ENCODE measurements at places on chromosomes 3 and 15.

GRCh38 chr15:66621491-66622467, 56.0 kb upstream of the LCTL start:
- DNase-seq: no peak

DNA sequence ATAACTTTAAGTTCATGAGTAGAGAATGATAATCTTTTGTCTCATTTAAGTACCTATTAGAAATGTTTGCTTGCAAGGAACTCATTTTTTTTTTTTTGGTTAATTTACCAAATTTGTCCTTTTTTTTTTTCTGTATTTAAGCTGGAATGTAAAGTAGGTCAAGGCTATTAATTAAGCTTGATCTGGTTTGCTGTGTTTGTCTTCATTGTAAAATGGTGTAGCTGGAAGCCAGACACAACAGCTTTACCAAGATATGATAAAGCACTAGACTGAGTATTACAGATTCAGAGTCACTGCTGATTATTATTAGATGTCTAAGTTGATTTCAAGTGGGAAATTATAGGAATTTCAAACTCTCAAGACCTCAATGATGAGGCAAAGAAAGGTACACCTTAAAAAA, 15.0 kb upstream of the ZPLD1 start:
- no peak for DNase-seq

DNA sequence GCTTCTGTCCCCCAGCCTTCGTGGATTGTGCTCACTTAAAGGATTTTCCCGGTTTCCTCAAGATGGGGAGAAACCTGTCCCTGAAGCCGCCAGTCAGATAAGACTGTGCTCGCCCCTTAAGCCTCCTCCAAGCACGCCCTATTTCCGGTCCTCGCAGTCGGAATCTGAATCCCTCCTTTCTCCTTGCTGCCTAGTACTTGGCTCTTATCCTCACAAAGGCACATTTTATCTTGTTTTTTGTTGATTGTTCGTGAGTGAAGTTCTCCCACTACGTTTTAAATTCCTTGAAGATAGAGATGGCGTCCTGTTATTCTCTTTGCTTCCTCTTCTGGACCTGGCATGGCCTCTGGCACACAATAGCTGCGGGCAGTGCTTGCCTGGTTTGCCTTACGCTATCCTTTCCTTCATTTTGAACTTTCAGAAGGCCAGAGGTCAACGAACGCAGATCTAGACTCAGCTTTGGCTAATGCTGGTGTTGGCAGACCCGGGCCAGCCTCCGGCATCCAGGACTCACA, 1.7 kb downstream of the CLDN11 start:
- no peak for DNase-seq

GRCh38 chr3:14223595-14223994, 45.0 kb downstream of the LSM3 start:
- DNase-seq: no peak

DNA sequence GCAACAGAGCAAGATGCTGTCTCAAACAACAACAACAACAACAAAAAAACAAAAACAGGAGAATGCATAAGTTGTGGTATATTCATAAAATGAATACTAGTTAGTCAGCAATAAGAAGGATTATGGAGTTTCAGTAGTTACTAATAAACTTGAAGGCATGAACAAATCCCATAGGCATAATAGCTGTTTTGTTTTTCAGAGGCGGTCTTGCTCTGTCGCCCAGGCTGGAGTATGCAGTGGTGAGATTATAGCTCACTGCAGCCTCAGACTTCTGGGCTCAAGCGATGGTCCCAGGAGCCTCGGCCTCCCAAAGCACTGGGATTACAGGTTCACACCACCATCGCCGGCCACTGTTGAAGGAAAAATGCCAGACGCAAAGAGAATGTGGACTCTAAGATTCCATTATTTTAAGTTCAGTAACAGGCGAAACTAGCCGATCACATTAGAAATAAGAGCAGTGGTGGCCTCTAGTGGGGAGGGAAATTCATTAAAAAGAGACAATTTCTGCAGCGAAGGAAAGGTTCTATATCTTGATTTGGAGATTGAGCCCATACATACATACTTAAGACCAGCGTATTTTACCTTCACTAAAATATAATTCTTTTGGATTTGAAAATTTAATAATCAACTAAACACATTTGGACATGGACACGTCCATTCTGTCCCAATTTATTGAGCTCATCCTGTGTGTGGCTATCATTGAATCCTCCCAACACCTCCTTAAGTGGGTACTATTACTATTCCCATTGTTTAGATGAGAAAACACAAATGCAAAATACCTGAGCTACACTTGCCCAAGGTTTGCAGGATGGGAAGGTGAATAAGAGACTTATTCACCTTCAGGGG, 27.4 kb upstream of the HDAC11 start:
- peak; percentile 26 for DNase-seq

DNA sequence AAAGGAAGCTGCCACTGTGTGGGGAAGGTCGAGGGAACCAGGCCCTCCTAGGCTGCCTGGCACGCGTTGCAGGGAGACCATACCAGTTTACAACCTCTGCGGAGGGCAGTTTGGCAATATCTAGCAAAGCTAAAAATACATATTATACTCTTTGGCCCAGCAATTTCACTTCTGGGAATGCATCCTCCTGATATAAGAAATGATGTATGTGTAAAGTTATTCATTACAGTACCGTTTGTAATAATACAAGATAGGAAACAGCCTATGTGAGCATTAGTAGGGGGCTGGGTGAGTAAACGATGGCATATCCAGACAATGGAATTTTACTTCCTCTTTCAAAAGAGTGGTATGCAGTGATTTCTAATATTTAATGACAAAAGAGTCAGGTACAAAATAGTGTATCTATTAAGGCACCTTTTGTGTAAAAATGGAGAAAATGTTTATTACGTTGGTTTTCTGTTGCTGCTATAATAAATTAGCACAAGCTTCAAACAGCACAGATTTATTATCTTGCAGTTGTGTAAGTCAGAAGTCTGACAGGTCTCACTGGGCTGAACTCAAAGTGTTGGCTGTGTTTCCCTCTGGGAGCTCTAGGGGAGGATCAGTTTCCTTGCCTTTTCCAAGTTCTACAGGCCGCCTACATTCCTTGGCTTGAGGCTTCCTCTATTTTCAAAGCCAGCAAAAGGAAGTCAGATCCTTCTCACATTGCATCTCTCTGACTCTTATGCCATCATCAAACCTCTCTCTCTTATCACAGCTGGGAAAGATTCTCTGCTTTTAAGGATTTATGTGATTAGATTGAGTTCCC, 9.0 kb downstream of the APOD start:
- DNase-seq: no peak

GRCh38 chr3:99669879-99670555, 31.6 kb downstream of the COL8A1 start:
- DNase-seq: no peak

DNA sequence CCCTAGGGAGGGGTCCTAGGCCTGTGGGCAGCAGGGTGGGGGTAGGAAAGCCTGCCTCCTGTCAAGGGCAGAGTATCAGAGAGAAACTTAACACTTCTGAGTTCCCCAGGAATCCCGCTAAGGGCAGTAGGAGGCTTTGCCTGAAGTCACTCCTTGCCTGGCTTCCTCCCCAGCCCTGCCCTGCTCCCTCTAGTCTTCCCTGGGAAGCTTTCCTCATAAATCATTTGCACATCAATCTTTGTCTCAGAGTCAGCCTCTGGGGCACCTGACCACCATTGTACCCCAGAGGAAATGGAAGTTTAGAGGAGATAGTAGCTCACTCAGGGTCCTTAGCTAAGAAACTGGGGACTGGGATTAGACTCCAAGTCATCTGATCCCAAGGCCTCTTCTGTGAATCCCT, 129.4 kb upstream of the TLE3 start:
- DNase-seq: no peak

- DNase-seq: peak; percentile 80
Observed at GRCh38 chr15:78212546-78213424, 21.6 kb downstream of the ACSBG1 start.

All from amygdala (tissue), 56 donors.